Activated T-helper 17 cell treated with anti-CD3 and anti-CD28 coated beads, Interleukin-2, amount 50 U/mL, for 72 hours (primary cell): ENCODE measurements at places on chromosomes 13 and 19.

- no peak overlapping the region for H3K27ac ChIP-seq
- H3K4me1 ChIP-seq: no peaks in the 10 kb centered on the region
- H3K27me3 ChIP-seq: peaks cover 24% of the 10 kb centered on the region
- no peak overlapping the region for H3K4me3 ChIP-seq
Measured at GRCh38 chr13:43978688-43979087, 99.0 kb downstream of the LACC1 start.

DNA sequence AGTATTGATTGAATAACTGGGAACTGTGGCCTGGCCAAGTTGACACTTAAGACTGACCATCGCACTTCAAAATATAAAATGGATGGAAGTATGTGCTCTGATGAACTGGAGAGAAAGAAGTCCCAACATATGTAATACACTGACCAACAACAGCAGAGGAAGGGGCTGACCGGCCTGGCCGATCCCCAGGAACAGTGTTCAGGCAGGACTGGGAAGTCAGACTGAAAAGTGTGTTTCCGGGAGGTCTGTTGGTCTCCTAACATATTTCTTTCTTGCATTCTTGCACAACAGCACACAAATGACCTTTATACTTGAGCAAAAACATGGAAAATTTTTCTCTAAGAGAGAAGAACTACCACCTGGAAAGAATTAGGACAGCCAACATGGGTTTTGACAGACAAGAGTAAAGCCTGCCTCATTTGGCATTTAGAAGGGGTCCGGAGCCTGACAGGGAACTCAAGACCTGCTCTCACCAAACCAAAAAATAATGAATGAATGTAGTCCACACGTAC lies 297.8 kb downstream of the OXGR1 start:
- no peak for ATAC-seq
- no peak overlapping the region for H3K4me3 ChIP-seq
- H3K4me1 ChIP-seq: no peaks in the 10 kb centered on the region
- H3K36me3 ChIP-seq: no peaks in the 10 kb centered on the region
- no peak overlapping the region for H3K27ac ChIP-seq

- H3K4me3 ChIP-seq: no peak overlapping the region
- no peaks in the 10 kb centered on the region for H3K36me3 ChIP-seq
- H3K27me3 ChIP-seq: peaks cover 14% of the 10 kb centered on the region
Measured at GRCh38 chr13:36154567-36155291, 23.5 kb upstream of the DCLK1 start.

DNA sequence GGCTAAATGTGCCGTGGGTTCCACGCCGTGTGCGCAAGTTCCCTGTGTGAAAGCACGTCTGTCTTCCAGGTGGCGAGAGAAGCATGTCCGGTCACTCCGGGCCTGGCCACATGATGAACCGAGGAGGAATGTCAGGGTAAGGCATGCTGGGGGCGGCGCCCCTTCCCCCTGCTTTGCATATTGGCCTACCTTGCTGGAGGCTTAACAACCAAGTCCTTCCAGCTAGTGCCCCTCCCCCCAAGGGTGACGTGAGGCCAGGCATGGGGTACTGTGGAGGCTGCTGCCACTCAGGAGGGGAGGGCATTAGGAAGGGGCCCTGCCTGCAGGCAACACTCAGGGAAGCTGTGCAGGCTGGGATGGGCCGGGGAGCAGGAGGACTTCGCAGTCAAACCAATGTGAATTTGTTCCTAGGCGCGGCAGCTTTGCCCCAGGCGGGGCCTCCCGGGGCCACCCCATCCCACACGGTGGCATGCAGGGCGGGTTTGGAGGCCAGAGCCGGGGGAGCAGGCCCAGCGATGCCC lies 12.5 kb downstream of the MICOS13 start:
- H3K36me3 ChIP-seq: peaks cover 82% of the 10 kb centered on the region
- no peak overlapping the region for H3K4me3 ChIP-seq
- H3K4me1 ChIP-seq: peaks cover 7% of the 10 kb centered on the region
- H3K27me3 ChIP-seq: no peaks in the 10 kb centered on the region
- H3K27ac ChIP-seq: no peak overlapping the region

GRCh38 chr19:30447553-30447870 lies 75.3 kb downstream of the ZNF536 start:
- no peaks in the 10 kb centered on the region for H3K4me1 ChIP-seq
- H3K36me3 ChIP-seq: no peaks in the 10 kb centered on the region
- peaks cover 20% of the 10 kb centered on the region for H3K27me3 ChIP-seq
- H3K4me3 ChIP-seq: no peak overlapping the region

DNA sequence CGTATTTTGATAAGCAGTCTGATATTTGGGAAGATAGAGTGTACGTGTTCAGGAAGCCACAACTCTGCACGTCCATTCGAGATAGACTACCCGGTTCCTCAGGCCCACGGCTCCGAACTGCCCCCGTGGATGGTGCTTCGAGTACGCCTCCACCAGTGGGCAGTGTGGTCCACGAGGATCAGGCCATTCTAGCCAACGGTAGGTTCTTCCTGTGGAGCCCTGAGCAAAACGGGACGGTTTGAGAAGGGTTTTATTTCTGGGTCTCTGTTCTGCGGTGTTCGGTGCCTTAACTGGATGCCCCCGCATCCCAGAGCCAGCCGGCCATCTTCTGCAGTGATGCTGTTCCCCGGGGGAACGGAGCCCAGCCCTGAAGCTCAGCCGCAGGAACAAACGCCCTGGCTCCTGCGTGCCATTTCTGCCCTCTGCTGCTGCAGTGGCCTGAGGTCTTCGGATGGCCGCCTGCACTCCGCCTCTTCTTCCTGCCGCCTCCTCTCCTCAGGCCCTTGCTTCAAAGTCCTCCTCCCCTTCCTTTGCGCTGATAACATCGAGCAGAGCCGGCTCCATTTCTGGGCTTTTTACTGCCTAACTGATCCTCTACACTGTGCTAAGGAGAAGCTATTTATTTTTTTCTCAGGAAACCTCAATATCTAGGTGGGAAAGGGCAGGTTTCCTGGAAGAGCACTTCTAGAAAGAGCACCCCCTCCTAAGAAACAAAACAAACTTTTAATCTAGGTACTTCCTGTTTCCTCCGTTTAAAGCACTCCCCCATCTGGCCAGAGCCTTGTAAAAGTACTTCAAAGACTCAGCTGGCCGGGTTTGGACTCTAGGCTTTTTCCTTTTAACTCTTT lies 36.2 kb upstream of the SLC46A3 start:
- peak overlapping the region; percentile 85 for H3K4me3 ChIP-seq
- peak overlapping the region; percentile 95 for H3K27ac ChIP-seq
- no peaks in the 10 kb centered on the region for H3K36me3 ChIP-seq
- peaks cover 20% of the 10 kb centered on the region for H3K4me1 ChIP-seq
- H3K27me3 ChIP-seq: no peaks in the 10 kb centered on the region
- ATAC-seq: peak; percentile 51

DNA sequence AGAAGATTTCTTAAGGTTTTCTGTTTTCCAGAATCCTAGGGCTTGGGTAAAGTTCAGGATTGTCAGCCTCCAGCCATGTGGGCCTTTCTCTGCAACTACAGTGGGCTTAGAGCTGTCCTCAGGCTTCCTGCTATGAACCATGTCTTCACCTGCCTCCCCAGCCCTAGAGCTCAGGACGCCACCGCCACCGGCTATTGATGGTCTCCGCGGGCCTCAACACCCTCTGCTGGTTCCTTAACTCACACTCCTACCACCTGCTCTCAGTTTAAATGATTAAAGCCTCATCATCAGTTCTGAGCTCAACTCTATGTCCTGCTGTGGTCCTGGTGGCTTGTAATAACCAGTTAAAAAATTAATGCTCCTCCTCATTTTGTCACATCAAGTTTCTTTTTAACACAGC lies 221.0 kb downstream of the EFNB2 start:
- H3K4me1 ChIP-seq: no peaks in the 10 kb centered on the region
- no peaks in the 10 kb centered on the region for H3K27me3 ChIP-seq
- H3K27ac ChIP-seq: no peak overlapping the region
- ATAC-seq: no peak
